ENCODE measurements at places on chromosomes 7 and 10. TPM values are rescaled to one million over a fixed set of nuclear protein-coding genes. Genes with fewer than 3 reads are reported as not detected.

Gene CREB5
- polyA plus RNA-seq, result 7.7 TPM

- no peak for DNase-seq
Observed at GRCh38 chr10:12353399-12354242, 4.3 kb downstream of the CAMK1D start.

DNA sequence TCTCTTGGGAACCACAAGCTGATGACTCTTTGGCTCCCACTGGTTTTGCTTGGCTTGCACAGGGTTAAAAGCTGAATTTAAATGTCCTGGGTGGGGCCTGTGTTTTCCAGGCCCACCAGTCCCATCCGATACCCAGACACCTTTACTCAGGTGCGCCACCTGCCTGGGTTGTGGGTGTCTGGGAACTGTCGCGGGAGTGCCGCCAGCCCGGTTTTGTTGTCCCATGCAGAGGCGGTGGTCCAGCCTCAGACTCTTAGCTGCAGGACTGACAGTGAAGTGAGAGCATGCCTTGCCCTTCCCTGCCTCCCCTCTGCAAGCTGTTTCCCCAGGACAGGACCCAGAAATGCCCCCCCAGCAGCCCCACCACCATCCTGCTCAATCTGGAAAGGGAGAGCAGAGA, 255.6 kb upstream of the ZNF32 start:
- no peak for DNase-seq

DNA sequence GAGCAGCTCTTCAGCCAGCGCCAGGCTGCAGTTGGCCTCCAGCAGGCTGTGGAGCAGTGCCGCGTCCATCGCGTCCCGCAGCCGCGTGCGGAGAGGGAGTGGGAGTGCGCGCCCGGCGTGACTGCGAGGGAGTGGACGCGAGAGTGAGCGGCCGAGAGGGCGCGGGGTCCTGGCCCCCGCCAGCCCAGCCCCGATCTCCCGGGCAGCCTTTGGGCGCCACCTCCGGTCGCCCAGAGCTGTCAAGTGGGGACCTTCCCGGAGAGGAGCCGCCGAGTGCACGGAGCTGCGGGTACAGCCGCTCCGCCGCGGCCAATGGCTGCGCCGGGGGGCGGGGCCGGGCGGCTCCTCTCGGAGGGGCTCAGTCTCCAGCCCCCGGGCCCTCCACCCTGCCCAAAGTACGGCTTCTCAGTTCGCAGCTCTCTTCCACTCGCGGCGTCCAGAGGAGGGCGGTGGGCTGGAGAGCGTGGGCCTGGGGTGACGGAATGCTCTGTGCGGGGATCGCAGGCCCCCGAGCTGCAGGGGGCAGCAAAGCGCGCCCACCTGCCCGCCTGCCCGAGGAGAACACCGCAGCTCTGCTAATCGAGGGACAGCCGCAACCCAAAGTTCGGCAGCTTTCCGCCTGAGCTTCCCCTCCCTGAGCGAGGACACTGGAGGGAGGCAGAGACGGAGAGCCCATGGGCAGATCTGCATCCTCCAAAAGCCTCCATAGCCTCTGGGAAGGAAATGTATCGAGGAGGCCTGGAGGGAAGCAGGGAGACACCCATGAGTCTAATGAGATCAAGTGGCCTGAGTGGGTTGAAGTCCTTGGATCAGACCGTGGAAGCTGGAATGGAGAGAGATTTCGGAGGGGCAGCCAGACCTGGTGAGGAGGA, at the start of gene CRHR2:
CRHR2 (minus strand) TSS at position 245 of the 872 bp plus-strand sequence; CDS start at position 69, 176 bp downstream.
- no peak for DNase-seq

Gene NPY
- 0.44 TPM for polyA plus RNA-seq

- DNase-seq, result no peak
Observed at GRCh38 chr10:32629910-32630309, 184.0 kb downstream of the CCDC7 start.

DNA sequence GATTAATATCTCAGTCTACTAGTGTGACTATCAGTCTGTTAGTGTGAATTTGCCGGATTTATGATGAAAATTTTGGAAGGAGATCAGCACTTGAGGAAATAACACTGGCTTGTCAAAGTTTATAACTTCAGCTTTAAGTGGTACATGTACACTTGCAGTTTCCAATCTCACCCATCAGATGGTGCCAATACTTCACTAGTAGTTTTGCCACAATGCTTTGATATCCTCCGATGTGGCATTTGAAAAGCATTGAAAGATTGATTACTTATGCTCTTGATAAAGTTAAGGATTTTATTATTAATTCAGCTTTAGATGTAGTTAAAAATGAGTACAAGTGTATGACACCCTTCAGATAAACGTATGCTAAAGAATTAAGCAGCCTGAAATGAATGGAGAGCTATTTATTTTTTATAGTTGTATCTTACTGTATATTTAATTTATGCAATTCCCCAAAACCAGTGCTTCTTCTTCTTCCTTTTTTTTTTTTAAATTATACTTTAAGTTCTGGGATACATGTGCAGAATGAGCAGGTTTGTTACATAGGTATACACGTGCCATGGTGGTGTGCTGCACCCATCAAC, 98.2 kb downstream of the ANLN start:
- DNase-seq, result peak; percentile 47

DNA sequence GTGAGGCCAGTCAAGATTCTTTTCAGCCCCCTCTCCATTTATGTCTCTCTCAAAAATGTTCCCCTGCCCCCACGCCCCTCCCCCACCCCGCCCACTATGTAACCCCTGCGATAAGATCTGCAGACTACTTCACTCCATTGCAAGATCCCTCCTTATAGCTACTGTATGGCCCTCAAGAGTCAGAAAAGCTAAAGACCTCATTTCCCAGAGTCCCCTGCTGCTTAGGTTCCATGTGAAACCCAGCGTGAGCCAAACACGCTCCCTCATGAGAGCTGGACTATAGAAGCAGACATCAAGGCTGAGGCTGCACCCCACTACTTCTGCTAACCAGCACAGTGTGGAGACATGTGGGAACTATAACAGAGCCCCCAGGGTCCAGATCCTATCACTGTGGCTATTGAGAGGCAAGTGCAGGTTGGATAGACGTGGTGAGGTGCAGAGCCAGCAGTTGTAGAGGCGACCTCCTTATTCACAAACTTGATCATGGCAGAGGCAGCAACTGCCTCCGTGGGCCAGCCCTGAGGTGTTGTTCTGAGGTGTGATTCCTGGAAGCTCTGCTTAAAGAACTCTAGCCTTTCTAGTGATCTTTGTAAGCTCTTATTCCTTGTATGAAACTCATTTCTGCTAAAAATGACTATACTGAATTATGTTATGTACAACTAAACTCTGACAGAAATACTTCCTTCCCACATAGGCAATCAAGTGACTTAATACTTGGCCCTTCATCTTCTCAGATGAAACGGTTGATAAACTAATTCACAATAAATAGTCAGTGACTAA, 117.0 kb upstream of the ARID5B start:
- no peak for DNase-seq

- no peak for DNase-seq
Observed at GRCh38 chr10:42753507-42754154, 29.0 kb upstream of the BMS1 start.

Gene GLI3
- polyA plus RNA-seq, result 13.3 TPM

DNA sequence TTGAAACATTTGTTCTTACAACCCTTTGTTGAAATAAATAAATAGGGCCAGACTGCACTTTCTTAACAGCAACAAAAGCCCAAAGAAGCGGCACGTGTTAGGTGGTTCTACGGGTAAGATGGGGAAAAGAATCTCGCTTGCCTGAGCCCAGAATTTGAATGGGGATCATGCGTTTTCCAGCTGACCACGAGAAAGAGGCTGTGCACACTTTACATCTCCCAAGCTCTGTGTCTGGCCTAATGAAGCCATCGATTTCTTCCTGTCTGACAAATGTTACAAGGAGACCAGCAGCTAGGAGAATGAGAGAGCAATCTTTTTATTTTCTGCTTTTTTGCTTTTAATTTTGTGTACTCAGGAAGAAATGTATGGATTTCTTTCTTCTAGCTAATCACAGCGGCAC, 52.2 kb downstream of the FRMD4A start:
- no peak for DNase-seq

Gene OR6V1
- polyA plus RNA-seq, result not detected
